ENCODE measurements at places on chromosomes 6 and 20.

GRCh38 chr20:52978851-52979250 is 6.7 kb downstream of the TSHZ2 start:
- no peak for DNase-seq

DNA sequence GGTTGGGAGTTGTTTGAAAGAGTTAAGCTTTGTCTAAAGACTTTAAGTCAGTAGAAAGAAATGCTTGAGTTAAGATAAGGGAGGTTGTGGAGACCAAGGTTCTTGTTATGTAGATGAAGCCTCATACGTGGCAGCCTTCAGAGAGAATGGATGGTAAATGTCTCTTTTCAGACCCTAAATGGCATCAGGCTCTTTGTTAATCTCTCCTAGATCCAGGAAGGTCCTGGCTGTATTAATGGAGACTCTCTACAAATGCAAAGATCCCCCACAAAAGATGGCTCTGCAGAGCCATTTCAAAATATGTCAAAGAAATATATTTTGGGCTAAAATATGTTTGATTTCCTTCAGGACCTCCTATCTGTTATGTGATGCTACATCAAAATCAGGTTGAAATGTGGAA is 161.6 kb downstream of the ADAT2 start:
- DNase-seq, result no peak

GRCh38 chr6:115783402-115784061 is 277.2 kb downstream of the FRK start:
- DNase-seq, result no peak

DNA sequence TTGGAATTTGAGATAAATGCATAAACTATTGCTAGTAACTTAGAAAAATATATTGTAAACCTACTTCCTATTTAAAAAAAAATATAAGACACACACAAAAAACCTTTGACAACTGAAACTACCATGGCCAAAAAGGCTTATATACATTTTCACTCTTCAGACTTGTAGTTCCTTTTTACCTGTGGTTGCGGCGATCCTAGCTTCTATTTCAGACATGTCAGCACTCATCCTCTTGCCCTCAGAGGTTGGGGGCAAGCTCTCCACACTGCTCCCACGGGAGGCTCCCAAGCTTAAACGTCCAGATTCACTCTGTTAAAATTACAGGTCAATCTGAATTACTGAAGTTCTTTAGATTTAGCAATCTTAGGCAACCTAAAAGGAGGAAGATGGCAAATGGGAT is 39.8 kb downstream of the MAP3K7 start:
- DNase-seq, result no peak

DNA sequence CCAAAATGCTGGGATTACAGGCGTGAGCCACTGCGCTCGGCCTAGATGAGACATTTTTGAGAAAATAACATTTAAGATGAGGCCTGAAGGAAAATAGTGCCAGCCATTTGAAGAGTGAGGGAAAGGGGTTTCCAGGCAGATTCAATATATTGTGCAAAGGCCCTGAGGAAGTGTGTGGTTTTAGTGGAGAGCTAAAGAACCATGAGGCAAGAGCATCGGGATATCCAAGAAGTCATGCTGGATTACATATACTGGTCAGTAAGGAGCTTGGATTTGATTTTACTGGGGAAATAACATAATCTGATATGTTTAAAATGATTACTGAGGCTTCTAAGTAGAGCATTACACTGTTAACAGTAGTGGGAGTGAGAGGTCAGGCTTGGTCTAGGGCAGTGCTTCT is 47.0 kb downstream of the CARMIL1 start:
- no peak for DNase-seq

GRCh38 chr6:125818225-125818657 is 27.5 kb downstream of the NCOA7 start:
- no peak for DNase-seq

GRCh38 chr6:152316024-152316423 is 321.1 kb downstream of the SYNE1 start:
- no peak for DNase-seq

- DNase-seq, result no peak
These were observed 56.4 kb downstream of the NRN1 start for GRCh38 chr6:5950361-5950785.

- DNase-seq, result peak; percentile 3
These were observed 903 bp downstream of the CNKSR3 start for GRCh38 chr6:154509421-154510143.

GRCh38 chr6:93248631-93249030 is 170.7 kb downstream of the EPHA7 start:
- DNase-seq, result no peak

GRCh38 chr20:37745553-37745952 is 51.7 kb downstream of the CTNNBL1 start:
- DNase-seq, result no peak

DNA sequence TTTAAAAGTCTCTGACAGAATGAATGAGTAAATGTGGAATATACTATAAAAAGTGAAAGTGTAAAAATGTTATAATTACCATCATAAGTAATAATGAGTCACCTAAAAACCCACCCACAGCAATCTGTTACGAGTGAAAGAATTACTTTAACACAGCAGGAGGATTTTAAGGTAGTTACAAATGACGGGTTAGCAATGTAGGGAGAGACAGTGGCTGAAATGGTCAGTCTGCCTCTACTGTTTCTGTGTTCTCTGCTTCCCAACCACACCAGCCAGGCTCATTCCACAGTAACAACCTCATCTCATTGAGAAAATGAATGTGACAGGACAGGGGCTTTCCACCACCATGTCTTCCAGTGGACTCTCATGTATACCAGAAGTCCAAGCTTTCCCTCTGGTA is 124.4 kb upstream of the KCNK16 start:
- DNase-seq, result no peak

GRCh38 chr20:46371656-46372055 is 34.8 kb downstream of the ELMO2 start:
- no peak for DNase-seq

- no peak for DNase-seq
These were observed 135.3 kb downstream of the CDH4 start for GRCh38 chr20:61387204-61387953.

DNA sequence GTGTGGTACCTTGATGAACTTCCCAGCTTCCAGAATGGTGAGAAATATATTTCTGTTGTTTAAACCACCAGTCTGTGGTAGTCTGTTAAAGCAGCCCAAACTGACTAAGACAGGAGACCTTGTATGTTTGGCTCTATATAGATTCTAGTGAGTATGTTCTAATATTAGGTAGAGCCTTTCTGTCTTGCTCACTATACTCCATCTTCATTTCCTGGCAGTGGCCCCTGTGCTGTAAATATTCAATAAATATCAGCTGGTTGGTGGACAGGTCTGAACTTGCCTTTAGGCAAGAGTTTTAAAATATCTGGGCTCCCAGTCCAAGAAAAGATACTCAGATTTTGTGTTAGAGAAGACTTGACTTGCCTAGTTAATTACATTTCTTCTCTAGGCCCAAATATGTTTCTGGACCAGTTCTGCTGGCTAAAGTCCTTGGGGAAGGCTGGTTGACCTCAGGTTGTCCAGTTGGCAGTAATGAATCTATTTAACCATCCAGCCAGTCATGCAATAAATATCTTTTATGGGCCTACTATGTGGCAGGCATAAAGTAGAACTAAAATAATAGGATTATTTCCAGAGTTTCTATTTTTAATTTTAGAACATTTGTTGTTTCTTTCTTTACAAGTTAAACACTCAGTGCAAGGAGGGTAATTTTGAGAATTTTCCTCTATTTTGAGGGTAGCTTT is 22.3 kb downstream of the PPP1R14C start:
- DNase-seq, result no peak

- no peak for DNase-seq
These were observed 54.2 kb downstream of the REV3L start for GRCh38 chr6:111428811-111429210.

DNA sequence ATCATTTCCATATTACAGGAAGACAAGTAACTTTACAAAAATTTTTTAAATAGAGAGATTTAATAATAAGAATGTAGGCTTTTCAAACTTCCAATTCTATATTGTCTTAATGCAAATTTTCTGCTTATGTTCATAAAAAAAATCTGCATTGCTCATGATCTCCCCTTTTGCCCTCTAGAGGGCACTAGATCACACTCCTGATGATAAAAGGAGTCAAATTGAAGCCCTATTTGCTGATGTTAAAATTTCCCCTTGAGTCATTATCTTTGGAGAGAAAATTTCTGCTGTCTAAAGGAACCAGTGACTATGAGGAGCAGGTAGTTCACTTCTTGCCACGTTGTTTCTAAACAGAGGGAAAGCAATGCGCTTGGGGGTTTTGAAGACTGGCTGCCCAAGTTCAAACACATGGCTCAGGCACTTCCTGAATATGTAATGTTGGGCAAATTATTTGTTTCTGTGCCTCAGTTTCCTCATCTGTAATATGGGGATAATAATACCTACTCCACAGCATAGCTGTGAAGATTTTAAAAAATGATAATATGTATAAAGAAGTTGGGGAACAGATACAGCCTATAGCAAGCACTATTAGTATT is 874.2 kb downstream of the TFAP2A start:
- no peak for DNase-seq

GRCh38 chr6:112206110-112206458 is 48.3 kb downstream of the LAMA4 start:
- no peak for DNase-seq

GRCh38 chr6:161257793-161258457 is 15.9 kb downstream of the AGPAT4 start:
- DNase-seq, result no peak

DNA sequence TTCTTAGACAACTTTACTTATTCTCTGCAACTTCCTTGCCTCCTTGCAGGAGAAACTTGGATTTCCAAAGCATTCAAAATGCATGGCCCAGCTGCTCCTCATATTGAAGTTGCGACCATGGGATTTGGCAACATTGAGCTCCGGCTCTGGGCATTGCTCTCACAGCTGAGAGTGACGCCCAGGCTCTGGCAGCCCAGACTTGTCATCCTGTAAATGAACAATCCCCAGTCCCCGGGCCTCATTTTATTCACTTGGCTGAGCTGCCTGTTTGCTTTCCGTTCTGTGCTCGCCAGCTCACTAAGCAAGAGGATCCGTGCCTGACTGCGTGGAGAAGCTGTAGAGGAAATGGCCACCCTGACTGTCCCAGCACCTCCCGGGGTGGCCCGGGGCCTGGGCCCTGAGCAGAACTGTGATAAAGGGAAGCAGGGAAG is 119.5 kb upstream of the CD93 start:
- no peak for DNase-seq

GRCh38 chr20:45069261-45069660 is 31.7 kb downstream of the KCNS1 start:
- DNase-seq, result no peak
